ENCODE measurements at places on chromosomes 5 and 9.

GRCh38 chr5:56858777-56859442 is 43.6 kb downstream of the MAP3K1 start:
- no peak for DNase-seq

- no peak for DNase-seq
Measured at GRCh38 chr5:6362846-6363245, 15.5 kb downstream of the MED10 start.

DNA sequence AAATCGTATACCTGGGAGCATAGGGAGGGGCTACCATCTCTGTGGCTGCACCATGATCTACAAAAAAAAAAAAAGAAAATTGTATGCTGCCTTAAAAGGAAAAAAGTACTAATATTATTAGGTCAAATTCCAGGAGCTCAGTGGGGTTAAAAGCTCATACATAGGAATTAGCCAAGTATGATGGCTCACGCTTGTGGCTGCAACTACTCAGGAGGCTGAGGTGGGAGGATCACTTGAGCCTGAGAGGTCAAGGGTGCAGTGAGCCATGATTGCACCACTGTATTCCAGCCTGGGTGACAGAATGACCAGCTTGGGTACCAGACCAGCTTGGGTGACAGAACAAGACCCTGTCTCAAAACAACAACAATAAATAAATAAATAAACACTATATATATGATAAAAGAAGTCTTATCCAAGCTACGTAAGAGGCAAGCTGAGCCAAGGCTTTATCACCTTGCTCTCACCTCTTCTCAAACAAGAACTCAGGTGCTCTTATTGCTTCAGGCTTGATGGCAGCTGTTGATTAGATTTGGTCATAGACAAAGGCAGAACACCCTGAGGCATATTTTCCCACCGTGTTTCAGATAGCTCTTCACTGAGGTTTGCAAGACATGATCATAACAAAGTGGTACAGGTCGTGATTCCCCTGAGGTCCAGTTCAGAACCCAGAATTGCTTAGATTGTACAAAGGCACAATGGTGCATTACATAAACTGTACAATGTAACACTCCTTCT is 3.3 kb upstream of the FBXW11 start:
- DNase-seq, result no peak

GRCh38 chr5:170662966-170663365 is 120.6 kb upstream of the GABRP start:
- no peak for DNase-seq

DNA sequence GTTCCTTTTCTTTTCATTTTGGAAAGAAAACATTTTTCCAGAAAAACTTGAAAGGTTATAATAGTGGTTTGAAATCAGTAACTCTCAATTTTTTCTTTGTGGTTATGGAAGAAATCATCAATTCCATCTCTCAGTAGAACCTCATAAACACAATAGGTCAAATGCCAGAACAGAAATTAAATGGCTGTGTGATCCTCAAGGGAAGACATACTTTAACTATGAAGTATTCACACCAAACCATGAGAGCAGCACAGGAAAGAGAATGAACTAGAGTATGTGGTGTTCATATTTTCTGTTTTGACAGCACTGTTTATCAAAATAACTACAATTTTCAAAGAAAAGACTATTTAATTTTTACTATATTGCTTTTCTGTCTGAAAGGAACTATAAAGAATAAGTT is 29.7 kb upstream of the EFNA5 start:
- DNase-seq, result no peak

DNA sequence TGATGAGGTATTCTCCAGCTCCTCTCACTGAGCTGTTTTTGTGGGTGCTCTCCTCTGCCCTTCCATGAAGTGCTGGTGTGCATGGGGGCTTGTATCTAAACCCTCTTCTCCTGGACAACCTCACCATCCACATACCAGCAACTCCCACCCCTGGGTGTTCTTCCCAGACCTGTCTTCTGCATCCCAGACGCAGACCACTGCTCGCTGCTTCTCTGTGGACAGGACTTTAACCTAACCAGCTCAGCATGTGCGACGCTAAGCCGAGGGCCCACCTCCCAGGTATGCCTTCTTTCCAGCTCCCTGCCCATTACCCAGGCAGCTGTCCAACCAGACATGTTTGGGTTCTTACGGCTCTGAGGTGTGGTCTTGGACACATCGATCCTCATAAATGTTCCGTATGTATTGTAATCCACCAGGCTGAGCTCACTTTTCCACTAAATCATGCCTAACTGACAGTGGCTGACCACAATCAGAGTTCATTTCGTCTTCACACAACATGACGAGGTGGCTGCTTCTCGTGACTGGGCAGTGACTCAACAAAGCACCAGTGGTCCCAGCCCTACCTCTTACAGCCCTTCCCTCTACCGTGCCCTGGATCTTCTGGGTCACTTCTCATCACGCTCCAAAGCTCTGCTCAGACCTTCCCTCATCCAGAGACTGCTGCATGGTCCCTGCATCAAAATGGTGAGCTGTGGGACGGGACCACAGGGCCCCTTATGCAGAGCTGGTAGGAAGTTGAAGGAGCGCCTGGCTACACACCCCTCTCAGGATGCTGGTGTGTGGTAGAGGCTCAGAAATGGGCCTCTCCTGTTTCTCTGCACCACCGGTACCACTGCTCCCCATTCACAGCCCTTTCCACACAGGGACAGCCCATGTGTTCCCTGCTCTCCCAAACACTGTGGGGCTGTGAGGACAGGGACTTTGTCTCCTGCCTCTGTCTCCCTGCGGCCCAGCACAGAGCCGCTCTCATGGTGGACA is 9.6 kb upstream of the PTGES2 start:
- DNase-seq, result no peak

- no peak for DNase-seq
Measured at GRCh38 chr5:107655831-107656230, 14.9 kb downstream of the EFNA5 start.

DNA sequence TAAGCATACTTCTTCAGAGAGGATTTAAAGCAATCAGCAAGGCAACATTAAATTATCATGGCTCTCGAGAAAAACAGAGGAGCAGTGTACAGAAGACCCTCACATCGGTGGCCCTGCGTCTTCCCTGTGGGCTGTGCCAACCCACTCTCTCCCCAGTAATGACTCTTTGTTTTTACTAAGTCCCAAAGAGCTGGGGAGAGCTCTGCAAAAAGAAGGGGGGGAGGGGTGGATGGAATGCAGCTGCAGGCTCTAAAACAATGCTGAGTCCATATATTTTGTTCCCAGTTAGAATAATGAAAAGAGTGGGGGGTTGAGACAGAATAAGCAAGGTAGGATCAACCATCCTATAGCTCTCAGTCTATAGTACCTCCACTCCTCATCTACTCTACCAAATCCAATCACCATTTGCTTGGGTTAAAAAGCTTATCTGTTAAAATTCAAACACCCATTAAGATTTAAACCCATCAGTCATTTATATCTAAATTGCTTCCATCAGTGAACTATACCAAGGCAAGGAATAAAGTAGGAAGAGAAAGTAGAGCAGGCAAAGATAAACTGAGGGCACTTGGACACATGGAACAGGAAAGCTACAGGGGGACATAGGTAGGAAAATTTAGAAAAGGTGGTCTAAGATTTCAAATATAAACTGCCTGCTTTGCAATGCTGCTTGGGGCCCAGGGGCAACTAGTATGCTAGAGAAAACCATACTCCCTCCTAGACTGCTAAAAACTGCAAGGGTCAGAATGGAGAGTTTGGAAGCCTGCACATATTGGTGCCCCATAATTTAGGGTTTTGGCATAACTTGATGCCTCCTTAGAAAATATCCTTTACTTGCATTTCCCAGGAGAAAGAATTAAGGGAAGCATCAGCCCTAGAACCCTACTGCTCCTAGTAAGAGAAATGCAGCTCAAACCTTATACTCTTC is 20.6 kb downstream of the ELL2 start:
- DNase-seq, result no peak
